Effector memory CD4-positive, alpha-beta T cell (primary cell): ENCODE measurements at places on chromosomes 11 and 22.

GRCh38 chr11:47212938-47213337 lies 1.8 kb upstream of the DDB2 start:
- no peak for DNase-seq

- no peak for DNase-seq
Observed at GRCh38 chr11:8301622-8302021, 37.9 kb upstream of the LMO1 start.

DNA sequence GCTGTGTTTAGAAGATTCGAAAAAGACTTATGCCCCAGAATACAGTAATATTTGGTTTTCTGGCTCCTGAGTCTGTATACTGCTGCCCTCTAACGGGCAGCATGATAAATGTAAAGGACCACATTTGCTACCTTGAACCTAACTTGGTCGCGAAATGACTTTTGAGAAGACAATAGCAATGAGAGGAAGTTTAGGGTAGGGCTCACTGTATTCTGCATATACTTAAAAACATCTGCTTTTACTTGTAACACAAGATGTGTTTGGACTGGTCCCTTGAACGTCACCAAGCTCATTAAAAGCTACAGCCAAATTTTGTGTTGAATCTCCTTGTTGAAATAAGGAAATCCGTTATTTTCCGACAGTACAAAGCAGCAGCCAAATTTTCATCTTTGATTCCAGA lies 309.1 kb downstream of the SWAP70 start:
- DNase-seq, result no peak

DNA sequence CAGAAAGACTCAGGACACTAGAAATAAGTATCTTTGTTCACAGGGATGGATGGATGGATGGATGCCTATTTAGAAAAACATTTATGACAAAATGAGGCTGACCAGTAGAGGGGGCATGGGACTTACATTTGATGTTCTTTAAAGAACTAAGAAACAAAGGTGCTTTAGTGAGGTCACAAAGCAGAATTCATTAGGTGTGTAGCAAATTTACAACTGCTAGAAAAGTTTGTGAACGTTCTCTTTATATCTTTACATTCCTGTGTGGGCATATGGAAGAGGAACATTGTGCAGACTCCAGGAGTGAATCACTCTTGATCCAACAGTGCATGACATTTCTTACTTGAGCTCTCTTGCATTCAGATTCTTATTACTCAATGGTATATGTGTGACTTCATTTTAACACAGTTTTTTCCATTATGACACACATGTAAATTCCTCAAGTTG lies 15.8 kb upstream of the SIK2 start:
- no peak for DNase-seq

- no peak for DNase-seq
Observed at GRCh38 chr11:2447951-2448650, 3.3 kb downstream of the KCNQ1 start.

- DNase-seq, result no peak
Observed at GRCh38 chr22:25922141-25922540, 180.2 kb downstream of the MYO18B start.

DNA sequence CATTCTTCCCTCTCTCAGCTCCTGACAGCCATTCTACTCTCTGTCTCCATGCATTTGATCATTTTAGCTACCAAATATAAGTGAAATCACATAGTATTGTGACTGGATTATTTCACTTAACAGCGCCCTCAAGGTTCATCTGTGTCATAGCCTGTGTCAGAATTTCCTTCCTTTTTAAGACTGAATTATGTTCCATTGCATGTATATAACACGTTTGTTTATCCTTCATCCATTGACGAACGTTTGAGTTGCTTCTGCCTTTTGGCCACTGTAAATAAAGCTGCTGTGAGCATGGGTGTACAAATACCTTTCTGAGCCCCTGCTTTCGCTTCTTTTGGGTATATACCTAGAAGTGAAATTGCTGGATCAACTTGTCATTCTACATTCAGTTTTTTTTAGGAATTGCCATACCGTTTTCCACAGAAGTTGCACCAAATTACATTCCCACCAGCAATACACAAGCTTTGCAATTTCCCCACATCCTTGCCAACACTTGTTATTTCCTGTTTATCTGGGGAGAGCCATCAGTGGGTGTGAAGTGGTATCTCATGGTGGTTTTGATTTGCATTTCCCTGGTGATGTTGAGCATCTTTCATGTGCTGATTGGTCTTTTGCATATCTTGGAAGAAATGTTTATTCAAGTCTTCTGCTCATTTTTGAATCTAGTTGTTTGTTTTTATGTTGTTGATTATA lies 17.5 kb downstream of the GLB1L2 start:
- no peak for DNase-seq

GRCh38 chr22:35299217-35299672 lies 449 bp upstream of the TOM1 start:
- DNase-seq, result no peak

GRCh38 chr11:107882095-107882820 lies 23.7 kb upstream of the SLC35F2 start:
- no peak for DNase-seq

DNA sequence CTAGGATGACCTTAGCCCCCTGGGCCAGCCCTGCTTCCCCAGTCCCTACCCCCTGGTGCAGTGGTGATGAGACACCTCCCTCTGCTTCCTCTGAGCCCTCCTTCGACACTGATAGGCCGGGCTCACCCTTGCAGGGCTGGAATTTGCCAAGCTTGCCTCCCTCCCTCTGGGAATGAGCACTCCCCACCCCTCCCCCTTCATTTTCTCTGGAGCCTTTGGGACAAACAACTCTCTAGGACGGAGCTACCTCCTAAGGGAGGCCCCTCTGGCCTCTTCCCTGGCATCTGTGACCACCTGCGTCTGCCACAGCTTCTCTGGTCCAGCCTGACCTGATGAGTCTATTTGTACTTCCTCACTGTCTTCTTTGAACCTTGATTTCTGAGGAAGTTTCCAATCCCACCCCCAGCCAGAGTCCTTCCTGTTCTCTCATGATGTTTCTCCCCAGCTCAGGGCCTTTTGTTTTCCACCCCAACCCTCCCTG lies 53.3 kb upstream of the ADA2 start:
- DNase-seq, result no peak

DNA sequence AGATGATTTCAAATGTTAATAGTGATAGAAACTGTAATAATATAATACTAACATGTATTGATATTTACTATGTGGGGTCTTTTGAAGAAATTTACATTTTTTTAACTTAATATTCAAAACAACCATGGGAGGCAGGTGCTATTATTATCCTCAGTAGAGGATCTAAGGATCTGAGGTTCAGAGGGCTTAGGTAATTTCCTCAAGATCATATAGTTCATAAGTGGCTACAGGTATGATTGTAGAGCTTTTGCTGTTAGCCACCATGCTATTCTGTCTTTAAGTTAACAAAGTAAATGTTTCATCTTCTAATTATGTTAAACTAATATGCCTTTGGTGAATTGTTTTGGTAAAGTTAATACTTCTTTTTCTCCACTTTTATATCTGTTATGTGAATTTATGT lies 83.6 kb downstream of the PDE3B start:
- DNase-seq, result no peak

DNA sequence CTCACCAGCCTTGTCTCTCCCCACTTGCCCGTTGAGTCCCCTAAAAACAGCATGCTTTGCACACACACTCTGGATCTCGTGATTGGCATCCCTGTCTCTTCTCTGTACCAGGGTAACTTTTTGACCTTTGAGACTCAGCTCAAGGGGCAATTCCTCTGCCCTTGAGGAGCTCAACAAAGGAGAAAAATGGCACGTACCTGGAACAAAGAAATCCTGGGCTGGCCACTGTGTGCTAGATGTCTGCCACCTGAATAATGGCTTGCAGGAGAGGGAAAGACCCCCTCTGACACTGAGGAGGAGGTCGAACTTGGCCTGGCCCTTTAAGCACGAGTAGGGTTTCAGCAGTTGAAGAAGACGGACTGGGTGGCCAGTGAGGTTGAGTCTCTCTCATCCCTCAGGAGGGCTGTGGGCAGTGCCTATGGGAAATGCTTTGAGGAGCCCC lies 5.8 kb downstream of the UBE2L3 start:
- DNase-seq, result no peak

DNA sequence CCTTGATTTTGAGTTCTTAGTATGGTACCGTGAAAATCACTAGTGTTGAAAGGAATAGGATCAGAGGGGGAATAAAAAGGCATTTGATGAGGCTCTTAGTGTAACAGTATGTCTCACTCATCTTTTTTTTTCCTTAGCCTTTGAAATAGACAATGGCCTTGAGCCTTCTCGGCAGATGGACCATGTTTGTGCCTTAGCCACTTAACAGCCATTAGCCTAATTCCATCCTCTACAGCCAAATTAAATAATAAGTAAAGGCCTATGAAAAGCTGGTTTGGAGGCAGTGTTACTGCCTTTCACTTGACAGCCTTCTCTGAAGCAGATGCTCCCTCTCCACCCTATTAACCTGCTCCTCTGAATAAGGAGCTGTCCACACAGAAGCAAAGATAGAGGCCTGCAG lies 580.7 kb downstream of the NTM start:
- no peak for DNase-seq

DNA sequence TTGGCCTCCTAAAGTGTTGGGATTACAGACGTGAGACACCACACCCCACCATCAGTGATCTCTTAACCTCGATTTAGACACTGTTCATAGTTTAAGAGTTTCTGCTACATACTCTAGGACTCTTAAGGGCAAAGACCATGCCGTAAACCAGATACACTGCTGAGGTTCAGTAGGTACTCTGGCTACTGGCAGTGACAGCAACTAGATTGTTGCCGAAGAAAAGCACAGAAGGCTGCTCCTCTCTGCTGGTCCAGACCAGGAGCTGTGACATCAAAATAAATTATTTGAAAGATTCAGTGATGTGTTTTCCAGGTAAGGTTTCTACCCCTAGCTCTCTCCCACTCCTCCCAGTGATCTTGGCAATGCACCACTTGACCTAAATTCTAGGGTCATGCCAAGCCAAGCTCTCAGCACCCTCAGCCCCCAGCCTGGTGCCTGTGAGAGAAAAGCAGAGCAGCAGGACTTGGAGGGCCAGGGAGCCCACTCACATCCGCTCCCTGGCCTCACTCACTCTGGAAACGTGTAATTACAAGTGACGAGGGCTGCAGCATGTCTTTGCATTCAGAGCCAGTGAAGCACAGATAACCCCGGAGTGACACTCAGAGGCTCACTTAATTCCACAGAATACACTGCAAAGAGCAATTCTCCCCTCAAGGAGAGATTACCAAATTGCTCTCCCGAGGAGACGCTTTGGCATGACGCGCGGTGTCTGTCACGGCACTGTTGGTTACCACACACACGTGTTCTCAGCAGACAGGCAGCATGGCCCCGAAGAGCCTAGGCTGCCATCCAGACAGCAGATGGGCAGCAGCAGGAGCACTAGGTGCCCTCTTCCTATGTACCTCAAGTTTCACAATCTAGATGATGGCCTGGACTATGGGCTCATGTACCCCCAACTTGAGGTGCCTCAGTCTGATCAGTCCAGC lies 96.9 kb upstream of the PITPNB start:
- no peak for DNase-seq

- no peak for DNase-seq
Observed at GRCh38 chr11:120130176-120130980, 7.5 kb downstream of the TRIM29 start.

DNA sequence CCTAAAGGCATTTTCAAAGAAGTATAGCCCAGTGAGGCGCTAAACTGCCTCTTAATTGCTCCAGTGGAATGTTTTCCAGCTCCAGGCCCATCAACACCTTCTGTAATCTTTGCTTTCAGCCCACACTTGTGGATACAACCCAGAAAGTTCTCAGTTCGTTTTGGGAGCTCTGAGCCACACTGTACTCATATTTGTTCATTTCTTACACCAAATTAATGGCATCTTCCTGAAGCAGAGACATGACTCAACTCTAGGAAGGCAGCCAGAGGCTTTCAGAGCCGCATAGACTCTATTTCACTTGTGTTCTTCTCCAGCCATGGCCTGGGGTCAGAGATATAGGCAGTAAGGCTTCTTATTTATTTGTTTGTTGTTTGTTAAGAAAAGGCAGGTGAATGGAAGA lies 175.5 kb upstream of the NCAM1 start:
- DNase-seq, result no peak
